ENCODE measurements at places on chromosomes 16 and 17.

DNA sequence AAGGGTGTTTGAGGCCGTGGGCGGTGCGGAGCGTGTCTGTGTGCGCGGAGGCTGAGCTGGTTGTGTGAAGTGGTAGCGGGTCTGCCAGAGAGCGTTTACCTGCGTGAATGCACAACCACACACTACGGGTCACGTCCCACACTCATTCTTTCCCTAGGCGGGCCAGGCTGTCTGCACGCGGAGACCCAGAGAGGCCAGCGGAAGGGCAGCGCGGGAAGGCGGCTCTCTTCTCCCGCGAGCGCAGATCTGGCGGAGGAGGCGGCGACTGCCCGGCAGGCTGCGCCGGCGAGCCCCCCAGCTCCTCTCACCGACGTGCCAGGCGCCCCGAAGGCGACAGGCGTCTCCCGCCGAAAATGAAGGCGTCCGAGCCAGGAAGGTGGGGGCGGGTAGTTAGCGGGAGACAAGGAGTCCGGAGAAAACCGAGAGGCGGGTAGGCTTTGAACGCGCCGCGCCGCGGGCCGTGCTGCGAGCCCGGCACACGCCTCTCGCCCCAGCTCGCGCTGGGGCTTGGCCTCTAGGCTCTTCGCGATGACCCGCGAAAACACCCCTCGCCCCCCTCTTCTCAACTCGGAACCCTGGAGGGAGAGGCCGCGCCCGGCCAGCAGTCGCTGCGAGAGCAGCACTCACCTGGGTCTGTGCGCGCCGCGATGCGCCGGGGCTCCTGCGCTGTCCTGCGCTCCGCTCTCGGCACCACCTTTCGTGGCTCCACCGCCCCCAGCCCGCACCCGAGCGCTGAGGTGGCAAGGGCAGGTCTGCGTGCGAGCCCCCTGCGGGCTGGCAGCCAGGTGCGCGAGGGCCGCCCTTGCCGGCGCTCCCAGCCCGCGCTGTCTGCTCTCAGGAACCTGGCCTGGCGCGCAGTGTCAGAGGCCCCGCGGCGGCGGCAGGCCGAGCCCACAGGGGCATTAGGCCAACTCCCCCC, 2.0 kb upstream of the FOXF1 start:
- no peak for DNase-seq

GRCh38 chr16:75267631-75268264, 16.3 kb upstream of the BCAR1 start:
- peak; percentile 50 for DNase-seq

DNA sequence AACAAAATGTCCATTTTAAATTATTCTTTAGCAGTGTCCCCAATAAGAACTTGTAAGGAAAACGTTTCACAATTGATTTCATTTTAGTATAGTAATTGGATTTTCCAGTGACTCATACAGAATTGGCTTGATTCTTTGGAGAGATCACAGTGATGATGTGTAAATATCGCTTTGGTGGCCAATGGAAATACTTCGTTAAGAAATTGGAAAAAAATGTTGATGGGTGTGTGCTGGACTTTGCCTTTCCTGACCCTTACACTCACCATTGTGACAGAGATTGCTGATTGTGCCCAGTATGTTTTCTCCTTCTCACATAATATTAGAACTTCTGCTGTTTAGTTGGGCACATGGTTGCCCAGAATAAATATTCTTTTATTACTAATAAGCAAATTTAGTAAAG, 7.4 kb upstream of the EFCAB13 start:
- no peak for DNase-seq

DNA sequence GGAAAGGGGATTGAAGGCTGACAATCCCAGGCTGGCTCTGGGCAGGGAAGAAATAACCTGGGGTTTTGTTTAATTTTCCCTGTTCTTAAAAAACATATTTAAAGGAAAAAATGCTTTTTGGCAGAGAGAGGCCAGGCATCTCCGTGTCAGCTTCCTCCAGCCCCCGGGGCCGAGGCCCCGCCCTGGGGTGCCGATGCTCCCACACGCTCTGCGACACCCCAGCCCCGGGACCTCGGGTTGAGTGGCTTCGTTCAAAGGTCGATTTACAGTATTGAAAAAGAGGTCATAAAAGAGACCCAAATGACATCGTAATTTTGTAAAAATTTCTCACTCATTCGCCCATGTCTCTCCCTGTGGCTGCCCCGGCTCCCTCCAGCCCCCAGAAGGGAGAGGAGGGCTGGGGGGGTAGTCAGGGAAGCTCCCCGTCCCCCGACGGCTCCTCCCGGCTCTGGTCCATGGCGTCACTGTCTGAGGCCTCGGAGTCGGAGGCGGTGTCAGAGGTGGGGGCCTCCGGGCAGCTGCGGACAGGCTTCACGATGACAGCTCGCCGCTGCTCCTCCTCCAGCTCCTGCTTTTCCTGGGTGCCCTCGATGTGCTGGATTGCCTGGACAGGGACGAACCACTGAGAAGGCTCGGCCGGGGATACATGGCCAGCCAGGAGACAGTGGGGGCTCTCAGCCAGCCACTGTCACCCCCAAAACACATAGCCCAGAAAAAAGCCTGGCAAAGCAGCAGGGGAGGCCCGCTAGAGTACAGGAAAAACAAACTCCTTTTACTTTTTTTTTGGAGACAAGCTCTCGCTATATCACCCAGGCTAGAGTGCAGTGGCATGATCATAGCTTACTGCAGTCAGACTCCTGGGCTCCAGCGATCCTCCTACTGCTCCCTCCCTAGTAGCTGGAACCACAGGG, 14.9 kb downstream of the TFAP4 start:
- DNase-seq, result no peak

DNA sequence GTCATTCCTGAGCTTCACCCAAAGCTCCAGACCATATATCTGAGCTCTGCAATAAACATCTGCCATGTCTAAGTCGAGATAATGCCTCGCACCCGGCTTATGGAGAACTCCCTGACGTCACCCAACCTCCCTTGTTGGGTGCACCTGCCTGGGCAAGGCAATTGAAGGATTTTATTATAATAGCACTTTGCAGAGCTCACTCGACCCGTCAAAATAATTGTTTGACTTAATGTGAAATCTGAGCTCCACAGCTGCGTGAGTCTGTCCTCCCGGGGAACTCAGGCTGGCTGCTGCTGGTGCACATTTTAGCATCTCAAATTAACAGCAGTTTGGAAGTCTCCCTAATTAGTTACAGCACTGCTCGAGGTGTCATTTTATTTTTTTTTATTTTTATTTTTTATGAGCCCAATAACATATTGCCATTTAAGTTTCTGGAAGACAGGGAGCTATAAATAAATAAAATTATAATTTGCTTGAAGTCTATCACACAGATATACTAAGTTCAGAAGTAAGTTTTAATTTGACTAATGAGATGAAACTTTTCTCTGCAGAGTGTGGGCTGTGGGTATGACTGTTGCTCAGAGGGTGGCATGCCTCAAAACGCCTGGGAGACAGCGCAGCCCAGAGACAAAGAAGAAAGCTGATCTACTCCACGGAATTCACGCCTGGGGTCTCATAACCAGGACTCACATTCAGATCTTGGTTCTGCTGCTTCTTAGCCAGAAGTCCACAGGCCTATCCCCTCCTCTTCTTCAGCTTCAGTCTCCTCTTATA, 401.4 kb upstream of the C16orf82 start:
- peak; percentile 67 for DNase-seq

DNA sequence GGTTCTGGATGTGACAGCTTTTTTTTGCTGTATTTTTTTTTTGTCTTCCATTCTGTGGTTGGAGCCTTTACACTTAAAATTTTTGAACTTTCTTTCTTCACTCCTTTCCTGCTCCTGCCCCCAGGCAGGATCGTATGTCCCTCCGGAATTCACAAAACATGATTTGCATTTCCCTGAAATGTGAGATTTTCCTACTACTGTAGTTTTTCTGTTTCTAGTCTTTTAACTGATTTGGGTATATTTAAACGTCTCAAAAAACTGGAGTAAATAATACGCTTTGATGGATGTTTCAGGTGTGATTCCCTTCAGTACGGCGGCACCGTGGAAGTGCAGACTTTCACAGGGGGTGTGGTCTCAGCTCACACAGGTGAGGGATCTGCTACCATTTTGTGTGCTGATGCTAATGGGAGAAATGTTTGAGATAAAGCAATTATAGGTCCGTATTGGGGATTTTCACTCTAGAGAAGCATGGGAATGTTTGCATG, 686 bp downstream of the SRCAP start:
- DNase-seq, result no peak

- DNase-seq, result no peak
These were observed 10.5 kb downstream of the C17orf75 start for GRCh38 chr17:32331243-32332040.

DNA sequence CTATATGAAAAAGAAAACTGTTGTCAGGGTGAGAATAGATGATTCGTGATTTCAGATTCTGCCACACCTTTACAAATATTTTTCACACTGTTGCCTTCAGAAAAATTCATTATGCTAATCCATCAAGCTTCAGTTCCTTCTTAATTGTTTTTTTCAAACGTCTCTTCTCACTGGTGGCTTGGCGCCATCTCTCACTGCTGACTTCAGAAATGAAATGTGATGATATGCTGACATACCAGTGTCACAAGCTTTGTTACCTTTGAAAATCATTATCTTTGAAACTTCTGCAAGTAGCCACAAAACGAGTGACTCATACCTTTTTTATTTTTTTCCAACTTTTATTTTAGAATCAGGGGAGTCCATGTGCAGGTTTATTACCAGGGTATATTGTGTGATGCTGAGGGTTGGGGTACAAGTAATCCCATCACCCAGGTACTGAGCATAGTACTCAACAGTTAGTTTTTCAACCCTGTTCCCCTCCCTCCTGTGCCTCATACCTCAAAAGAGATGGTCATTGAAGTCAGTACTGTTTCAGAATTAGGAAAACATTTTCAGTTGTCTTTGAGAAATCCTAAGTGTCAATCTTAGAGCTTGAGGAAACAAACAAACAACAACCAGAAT, 14.0 kb upstream of the KRT222 start:
- DNase-seq, result no peak

DNA sequence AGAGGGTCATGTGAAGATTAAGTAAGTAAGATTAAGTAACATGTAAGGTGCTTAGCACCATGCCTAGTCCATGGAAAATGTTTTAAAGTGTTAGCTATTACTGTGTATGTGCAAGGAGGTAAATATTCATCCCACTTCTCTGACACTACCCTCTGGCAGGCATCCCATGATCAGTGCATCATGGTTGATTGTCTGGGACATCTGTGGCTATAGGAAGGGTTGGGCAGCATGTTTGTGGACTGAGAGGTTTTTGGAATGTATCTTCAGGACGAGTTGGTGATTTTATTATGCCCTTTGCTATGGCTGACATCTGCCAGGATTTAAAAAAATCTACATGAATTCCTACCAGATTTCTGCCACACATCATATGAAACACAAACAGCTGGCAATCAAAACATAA, 6.5 kb upstream of the TAOK1 start:
- no peak for DNase-seq

DNA sequence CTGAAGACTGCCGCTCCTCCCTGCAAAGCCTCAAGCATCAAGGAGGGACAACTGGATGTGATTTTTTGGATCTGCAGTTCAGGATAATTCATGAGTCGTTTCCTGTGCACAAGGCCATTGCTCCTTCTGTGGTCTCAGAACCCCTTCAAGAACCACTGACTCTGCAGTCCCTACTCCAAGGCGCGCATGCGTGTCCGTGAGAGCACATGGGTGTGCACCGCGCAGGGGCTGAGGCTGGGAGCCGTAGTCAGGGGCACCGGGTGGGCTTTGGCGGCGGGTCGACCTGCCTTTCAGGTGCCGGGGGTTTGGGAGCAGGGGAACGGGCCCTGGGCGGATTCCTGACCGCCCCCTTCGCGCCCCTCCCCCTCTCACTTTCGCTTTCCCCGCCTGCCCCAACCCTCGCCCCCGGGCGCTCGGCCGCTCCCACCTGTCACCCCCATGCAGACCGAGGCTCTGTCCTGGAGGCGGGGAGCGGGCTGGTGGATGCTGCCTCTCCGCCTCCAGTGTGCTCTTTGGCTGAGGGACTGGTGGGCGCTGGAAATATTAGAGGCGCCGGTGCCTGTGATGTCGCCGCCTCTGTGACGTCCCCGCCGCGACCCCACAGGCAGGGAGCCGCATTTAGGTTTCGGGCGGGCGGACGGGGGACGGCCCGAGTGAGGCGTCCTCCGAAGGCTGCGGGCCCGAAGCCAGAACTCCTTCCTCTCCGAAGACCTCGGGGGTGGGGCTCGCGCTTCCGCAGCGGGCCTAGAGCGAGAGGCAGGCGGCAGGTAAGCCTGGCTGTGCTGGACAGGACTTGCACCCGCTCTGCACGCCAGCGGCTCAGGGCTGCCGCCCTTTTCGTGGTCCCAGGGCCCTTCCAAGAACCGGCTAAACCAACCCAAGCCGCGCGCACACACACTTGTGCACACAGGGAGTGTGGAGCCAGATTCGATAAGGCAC, at the start of gene SPATA32:
Gene SPATA32 (minus strand): TSS at position 518 of the 939 bp plus-strand sequence. CDS start 78 bp downstream, at position 440.
- DNase-seq, result no peak

DNA sequence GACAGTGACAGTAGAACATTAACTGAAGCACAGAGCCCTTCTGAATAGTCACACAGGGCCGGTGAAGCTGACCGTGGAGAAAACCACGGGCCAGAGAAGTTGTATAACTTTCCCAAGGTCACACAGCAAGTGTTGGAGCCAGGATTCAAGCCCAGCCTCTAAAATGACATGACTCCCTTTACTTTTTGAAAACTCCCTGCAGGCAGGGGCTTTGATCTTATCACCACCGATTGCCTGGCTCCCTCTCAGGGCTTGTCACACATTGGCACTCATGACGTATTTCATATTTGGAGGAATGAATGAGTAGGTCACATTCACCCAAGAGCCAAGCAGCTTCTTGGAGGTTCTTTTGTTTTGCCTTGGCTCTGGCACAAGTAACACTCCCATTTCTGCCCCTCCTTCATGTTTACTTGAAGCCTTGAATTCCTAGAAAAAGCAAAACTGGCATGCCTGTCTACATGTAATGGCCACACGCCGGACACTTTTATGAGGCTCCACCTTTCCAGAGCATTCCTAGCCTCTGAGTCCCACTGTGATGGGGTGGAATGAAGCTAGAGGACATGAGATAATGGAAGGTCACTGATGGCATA, 13.3 kb upstream of the RBBP6 start:
- no peak for DNase-seq

GRCh38 chr17:78108726-78109488, 19.6 kb downstream of the TMC6 start:
- DNase-seq, result no peak

- no peak for DNase-seq
These were observed 29.7 kb downstream of the GSE1 start for GRCh38 chr16:85642762-85643358.

DNA sequence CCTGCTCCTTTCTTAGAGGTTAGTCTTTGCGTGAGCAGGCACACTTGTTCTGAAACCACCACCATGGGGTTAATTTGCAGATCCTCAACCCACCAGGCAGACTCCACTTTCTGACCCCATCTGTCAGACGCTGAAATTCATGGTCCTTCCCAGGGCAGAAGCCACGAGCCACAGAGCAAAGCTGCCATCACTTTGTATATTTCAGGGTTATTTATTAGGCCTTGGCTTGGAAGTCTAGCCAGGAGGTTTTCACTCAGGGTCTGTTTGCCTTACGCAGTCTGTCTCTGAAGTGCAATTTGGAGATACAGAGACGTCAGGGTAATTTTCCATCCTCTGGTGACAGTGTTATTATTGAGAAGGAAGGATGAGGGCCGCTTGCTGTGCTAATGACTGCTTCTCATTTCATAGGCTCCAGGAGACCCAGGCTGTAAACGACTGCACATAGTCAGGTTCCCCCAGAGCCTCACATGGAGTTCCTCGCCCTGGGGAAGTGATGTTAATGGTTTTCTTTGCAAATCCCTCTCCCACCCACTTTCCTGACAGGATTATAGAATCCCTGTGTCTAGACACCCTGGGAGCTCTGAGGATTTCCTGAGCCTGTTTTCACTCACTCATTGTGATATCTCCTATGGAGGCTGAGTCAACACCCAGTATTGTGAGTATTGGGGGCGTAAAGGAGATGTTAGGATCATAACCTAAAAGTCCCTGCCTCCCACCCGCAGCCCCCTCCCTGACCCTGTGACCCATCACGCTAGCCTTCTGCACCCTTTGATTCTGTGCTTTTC, 269.0 kb downstream of the ABCC12 start:
- DNase-seq, result no peak

- no peak for DNase-seq
These were observed 30.7 kb upstream of the MED9 start for GRCh38 chr17:17445925-17446665.
